ENCODE measurements at places on chromosomes 3 and 15.

- DNase-seq = no peak
These were observed 56.8 kb downstream of the FGD5 start for GRCh38 chr3:14875411-14876175.

- no peak for DNase-seq
These were observed 16.8 kb downstream of the RPUSD3 start for GRCh38 chr3:9826815-9827573.

- no peak for DNase-seq
These were observed 83.2 kb downstream of the MB21D2 start for GRCh38 chr3:192834428-192834827.

- no peak for DNase-seq
These were observed 22.7 kb downstream of the SEC61A1 start for GRCh38 chr3:128074851-128075521.

GRCh38 chr15:42012241-42012640, 8.6 kb downstream of the PLA2G4E start:
- no peak for DNase-seq

DNA sequence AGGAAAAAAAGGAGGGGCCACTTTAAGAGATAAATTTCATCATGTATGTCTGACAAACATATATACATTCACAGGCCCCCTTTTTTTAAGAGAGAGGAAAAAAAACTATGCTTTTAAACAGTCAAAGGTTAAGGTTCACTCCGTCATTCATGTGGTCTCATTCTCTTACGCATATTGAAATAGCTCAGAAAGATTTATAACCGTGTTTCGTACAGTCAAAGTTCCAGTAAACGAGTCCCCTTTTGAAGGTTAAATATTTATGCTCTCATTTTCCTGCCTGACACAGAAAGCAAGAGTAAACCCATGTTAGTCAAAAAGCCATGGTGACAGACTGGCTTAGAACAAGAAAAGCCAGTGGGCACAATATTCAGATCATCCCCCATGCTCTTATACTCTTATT, 248.0 kb upstream of the ARRDC4 start:
- DNase-seq = no peak

DNA sequence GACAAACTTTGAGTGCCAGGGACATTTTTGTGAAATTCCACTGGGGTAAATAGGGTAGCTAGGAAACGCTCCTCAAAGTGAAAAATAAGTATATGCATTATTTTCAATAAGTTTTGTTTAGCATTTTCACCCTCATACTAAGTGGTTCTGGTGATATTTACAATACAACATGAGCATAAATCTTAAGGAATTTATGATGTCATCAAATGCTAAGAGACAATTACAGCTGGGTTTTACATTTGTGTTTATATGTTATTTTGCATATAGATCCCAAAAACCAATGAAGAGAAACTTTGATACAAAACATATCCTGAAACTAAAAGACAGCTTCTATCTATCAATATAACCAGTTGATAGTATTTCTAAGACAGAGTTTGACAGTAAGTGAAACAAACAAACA, 323.1 kb downstream of the ZBTB20 start:
- no peak for DNase-seq

DNA sequence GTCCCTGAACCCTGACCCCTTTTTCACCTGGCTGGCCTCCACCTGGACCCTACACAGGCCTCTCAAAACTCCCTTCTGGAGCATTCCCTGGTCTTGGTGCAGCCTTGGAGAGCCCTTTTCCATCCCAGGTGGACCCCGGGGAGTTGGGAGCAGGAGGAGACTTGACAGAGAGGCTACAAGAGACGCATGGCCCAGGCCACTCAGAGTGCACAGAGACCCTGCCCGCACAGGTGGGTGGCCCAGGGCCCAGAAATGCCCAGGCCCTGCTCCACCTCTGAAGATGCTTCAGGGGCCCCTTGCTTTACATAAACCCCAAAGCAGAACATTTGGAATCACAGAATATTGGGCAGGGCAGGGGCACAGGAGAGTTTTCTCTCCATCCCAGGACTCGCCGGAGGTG, 34.4 kb downstream of the CYP11A1 start:
- no peak for DNase-seq

DNA sequence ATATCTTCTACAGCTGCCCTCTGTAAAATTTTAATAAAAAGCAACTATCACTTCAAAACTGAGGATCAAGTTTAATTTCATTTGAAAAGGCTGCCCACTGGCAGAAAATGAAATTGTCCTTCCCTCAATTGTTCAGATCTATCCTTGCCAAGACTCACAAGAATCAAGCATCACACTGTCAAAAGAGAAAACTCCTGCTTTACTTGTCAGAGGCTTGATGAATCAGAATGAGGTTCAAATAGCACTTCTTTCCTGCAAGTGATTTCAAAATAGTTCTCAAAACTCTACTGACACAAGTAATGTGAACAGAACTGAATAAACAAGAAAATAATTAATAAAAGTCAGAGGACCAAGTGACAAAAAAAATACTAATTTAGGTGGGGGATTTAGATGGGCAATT, 70.6 kb downstream of the GOLIM4 start:
- DNase-seq = no peak

DNA sequence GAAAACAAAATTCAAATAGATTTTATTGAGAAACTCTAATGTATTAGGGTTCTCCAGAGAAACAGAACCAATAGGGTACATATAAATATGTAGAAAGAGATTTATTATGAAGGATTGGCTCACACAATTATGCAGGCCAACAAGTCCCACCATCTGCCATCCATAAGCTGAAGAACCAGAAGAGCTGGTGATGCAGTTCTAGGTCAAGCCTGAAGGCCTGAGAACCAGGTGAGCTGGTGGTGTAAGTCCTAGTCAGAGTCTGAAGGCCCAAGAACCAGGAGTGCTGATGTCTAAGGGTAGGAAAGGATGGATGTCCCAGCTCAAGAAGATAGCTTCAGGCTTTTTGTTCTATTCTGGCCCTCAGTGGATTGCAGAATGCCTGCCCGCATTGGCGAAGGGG, 2.6 kb upstream of the NFKBIZ start:
- no peak for DNase-seq

GRCh38 chr15:71708741-71709140, 101.6 kb upstream of the NR2E3 start:
- DNase-seq = no peak

DNA sequence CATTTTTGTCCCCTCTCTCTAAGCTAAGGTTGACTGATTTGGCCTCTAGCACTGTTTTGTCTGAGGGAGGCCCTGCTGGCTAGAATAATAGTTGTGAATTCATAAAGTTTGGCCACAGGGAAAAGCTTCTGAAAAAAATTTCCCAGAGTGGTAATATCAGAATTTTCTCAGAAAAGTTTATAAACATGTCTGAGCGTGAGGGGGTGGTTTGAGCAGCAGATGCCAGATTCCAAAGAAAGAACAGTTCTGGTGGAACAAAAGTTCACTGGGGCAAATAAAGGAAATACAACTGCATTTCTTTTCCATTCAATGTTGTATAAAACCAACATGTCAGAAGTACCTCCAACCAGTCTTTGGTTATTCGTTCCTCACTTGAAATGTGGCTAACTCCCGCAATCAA, 61.2 kb downstream of the CLDN1 start:
- DNase-seq = no peak

DNA sequence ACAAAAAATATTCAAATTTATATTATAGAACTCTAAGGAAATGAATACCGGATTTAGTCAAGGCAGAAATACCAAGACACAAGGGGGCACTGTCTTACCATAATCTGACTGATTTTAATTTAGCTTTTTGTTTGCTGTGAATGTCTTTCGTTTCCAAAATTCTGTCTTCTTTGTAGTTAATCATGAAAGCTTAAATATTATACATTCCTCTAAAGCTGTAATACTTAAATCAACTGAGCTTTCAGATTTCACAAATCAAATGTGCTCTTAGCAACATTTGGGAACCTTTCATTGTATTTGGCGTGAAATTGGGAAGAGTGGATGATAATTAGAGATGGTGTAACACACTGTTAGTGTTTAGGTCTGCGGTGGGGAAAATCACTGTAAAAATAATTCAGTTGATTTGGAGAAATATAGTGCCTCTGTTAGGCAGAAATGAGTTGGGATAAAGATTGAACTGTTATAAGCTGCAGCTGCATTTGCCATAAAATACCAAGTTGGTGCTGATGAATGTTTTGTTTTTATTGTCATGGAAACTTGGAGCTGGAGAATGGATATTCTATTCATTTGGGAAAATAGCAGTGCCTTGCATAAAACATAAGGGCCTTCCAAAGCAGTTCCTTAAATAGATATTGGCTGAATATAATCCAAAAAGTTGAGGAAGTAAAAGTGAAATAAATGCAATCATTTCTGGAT, 228.2 kb downstream of the TCF12 start:
- no peak for DNase-seq

GRCh38 chr3:156416846-156417558, 137.9 kb downstream of the SSR3 start:
- no peak for DNase-seq

DNA sequence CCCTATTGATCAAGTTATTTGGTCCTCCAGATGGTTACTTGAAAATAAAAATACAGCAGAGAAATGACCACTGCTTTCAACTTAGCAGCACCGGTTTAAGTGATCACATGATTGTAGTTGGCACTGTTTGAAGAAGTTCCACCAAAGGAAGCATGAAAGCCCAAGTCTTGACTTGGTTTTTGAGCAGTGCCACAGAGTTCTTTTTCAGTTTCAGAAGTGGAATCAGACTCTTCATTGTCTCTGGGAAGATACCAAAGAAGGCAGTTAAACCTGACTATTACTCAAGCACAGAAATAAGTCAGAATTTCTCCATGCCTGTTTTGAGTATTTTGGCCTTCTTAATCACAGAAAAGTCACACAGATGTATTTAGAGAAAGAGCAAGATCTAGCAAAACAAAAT, 66.7 kb downstream of the BBX start:
- no peak for DNase-seq

Measured in iPS DF 19.7 (cell line).